ENCODE measurements at places on chromosomes 5 and 9.

DNA sequence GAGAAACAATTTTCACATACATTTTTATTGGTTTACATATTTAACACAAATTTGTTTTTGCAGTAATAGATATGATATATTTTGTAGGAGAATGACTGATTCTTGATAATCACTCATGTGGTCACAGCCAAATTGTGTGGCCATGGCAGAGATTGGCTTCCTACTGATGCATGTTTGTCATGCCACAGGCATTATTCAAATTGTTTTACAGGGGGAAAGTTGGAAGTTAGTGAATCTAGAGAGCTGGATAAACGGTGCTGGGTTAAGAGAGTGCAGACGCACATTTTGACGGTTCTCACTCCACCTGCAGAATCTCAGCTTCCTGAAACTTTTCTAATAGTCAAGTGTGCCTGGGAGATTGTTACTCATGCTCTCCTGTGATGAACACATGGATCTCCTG, 91.1 kb upstream of the FBN2 start:
- no peak for DNase-seq

DNA sequence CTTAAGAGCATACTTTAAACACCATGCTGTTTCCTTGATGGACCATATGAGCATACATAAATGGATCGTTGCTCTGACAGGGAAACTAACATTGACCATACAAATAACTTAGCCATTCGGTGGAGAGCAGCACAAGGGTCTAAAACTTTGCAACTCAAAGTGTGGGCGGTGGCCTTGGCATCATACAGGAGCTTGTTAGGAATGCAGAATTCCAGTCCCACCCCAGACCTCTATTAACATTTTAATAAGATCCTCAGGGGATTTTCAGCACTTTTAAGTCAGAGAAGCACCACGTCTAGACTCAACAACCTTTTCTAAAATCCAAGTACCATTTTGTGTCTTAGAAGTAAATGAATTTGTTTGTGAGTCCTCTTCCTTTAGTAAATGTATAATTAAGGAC, 260.9 kb downstream of the EBF1 start:
- no peak for DNase-seq

- no peak for DNase-seq
These were observed 7.6 kb downstream of the C9orf72 start for GRCh38 chr9:27565696-27566095.

DNA sequence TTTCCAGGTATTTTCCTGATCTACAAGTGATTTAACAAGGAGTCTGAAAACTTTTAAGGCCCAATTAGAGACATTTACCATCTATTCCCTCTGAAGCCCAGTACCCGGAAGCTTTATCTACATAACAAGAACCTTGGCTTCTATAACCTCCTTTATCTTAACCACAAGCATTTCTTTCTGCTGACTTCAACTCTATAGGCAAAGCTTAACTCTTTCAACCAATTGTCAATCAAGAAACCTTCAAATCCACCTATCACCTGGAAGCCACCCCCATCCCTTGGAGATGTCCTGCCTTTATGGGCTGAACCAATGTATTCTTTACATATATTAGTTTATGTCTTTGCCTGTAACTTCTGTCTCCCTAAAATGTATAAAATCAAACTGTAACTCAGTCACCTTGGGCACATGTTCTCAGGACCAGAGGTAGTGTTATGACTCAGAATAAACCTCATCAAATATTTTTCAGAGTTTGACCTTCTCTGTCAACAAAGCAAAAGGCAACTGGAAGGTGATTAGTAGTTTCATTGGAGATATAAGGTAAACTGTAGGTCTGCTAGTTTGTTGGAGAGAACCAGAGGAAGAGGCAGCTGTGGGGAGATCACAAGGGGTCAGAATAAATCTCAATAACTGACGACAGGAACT, 13.0 kb upstream of the RIMOC1 start:
- DNase-seq = no peak

- DNase-seq = no peak
These were observed 311.1 kb downstream of the CDH18 start for GRCh38 chr5:19676895-19677294.

DNA sequence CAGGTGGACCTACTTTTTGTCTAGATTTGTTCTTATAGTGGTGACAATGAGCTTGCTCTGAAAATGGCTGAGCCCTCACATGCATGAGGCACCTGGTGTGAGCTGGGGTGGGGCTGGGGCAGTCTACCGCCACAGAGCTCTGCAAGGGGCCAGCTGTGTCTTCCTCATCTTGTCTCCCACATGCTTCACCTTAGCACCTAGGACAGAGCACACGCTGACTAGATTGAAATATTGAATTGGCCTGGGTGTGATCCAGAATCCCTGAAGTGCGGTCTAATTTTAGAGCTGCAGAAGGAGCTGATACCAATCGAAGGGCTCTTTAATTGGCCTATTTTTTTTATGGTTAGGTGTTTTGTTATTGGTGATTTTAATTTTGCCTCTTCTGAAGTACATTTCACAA, 126.1 kb upstream of the NFIB start:
- DNase-seq = no peak

DNA sequence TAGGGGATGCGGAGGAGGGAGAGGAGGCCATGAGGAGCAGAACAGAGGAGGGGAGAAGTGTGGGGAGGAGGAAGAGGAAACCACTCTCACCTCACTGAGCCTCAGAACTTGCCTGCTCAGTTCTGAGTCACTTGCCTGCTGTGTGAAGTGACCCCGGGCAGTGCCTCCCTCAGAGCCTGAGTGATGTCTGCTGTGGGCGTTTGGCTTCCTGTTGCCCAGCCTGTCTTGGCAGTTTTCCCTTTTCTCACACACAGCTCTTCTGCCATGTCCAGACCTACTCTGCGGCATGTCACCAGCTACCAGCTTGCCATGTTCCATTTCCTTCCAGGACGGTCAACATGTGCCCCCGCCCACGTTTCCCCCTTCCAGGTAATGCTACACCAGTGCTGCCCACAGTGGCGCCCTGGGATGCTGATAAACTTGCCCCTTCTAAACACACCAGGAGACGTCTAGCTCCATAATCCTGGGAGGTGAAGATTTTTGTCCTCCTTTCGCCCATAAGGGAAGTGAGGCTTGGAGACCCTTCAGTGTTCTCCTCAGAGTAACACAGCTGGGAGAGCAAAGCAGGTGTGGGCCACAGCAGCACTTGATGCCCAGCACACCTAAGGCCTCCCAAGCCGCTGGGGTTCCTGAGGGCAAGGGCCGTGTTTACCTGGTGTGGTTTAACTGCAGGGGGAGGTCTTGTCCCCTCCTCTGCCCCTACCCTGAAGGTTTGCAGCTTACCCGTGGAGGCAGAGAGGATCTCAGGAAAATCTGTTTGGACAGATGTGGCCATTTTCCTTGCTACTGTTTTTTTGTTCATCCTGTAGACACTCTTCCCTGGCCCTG, 63.8 kb upstream of the RNF130 start:
- no peak for DNase-seq

- no peak for DNase-seq
These were observed 356.4 kb downstream of the EFNA5 start for GRCh38 chr5:107314330-107314729.

- no peak for DNase-seq
These were observed 10.2 kb upstream of the ERMP1 start for GRCh38 chr9:5842929-5843793.

DNA sequence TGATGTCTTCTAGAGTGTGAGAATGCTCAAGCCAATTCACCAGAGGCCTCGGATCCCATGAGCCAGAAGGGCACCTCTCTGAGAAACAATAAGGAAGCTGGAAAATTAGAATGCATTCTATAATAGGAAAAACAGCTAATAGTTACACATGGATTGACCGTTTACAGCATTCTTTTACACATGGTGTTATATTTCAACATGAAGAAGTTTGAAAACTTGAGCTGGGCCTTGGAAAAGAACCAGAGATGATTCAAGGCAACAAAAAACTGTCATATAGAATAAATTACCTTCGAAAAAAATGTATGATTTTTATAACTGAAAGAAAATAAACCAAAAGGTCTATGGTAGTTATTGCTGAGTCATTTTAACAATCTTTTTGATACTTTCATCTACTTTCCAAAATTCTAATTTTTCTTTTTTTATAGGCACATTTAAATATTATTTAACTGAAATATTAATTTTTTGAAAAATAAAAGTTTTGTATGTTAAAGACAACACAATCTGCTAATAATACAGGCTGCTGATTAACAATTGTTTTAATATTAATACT, 6.2 kb downstream of the SH3TC2 start:
- no peak for DNase-seq

GRCh38 chr9:131656356-131657036, 83.4 kb downstream of the RAPGEF1 start:
- DNase-seq = no peak

DNA sequence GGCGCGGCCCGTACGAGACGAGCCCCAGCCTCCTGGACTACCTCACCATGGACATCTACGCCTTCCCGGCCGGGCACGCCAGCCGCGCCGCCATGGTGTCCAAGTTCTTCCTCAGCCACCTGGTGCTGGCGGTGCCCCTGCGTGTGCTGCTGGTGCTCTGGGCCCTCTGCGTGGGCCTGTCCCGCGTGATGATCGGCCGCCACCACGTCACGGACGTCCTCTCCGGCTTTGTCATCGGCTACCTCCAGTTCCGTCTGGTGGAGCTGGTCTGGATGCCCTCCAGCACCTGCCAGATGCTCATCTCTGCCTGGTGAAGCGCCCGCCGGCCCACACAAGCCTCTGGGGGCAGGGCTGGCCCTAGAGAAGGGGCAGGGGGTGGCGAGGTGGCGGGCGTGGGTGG, 18.5 kb downstream of the PLPP7 start:
- no peak for DNase-seq

DNA sequence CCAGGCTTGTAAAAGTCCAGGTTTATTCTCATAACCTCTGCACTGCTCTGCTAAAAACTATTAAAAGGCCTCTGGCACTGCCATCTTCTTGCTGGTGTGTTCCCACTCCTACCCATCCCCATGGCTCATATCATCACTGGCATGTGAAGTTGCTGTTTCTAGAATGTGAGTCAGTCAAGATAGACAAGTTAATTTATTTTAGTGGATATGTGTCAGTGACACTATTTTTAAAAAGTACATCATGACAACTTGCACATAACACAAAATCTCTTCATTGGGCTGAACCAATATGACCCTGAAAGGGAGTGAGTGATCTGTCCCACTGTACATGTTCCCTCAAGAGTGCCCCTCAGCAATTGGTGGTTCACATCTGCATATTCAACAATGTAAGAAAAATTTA, 299.7 kb downstream of the NFIB start:
- DNase-seq = no peak

- peak; percentile 40 for DNase-seq
These were observed at the start of the genes ITGA1 and PELO for GRCh38 chr5:52787600-52788504. Gene ITGA1 (plus strand): TSS chr5:52787916. CDS start chr5:52788354, 438 bp downstream. Gene PELO (plus strand): TSS chr5:52787916. CDS start chr5:52800395, 12,479 bp downstream.

DNA sequence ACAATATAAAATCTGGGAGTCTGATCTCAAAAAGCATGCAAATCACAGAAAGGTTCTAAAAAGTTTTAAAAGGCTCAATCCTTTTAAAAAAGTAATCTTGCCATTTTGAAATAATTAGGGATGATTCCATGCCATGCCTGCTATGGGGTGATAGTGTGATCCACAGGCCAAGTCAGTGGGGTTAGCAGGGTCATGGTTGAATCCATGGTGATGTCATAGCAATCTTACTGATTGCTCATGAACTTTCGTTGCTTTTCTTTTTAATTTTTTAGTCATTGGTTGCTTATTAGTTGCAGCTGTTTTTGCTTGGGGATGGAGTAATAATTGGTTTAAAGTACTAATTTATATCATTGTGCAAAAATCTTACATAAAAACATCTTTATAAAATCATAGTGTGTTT, 485.0 kb downstream of the ENC1 start:
- DNase-seq = no peak

DNA sequence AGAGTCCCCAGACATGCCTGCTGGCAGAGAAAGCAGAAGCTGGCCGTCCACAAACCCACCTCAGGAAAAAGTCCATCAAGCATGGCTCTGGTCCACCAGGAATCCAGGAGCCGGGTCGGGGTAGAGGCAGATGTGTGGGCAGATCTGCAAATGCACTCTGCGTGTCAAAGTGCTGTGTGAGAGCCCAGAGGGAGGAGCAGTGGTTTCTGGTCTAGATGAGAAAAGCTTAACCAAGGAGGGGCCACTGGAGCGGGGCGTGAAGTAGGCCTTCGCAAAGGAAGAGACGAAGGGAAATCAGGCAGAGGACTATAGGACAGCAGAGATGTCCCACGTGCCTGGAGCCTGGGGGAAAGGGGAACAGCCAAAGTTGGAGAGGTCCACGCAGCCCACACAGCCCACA, 40.0 kb downstream of the TTLL11 start:
- DNase-seq = no peak

DNA sequence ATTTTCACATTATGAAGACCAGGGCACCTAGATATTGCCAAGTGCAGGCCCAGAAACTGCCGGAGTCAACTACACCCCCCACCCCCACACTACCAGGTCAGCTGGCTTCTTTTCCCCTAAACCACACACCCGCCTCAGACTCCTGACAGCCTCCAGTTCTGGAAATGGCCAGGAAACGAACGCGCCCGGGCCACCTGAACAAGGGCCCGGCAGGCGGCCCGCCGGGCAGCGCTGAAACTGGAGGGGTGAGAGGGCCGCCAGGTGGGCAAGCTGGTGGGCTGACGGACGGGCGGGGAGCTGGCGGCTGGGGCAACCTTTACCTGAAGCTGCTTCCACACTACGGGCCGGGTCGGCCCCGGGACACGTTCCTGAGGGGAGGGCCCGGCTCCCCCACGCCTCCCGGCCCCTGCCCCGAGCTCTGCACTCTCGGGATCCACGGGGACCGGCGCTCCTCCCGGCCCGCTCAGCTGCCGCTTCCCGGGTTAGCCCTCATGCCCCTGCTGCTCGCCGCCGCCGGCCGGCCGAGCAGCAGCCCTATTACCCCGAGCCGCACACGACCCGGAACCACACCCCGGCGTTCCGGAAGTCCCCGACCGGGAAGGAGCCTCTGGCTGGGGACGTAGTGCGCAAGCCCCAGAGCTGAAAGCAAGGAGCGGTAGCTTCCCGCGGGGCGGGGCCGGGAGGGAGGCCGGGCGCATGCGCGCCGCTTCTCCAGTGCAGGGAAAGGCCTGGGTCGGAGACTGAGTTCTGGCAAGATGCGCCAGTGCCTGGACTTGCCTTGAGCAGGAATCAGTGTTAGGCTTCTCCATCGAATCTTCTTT, at the start of gene MAPKAP1:
MAPKAP1 (minus strand) TSS at position 558 of the 821 bp plus-strand sequence. CDS start 34,634 bp downstream, outside the sequence.
- DNase-seq = peak; percentile 92

DNA sequence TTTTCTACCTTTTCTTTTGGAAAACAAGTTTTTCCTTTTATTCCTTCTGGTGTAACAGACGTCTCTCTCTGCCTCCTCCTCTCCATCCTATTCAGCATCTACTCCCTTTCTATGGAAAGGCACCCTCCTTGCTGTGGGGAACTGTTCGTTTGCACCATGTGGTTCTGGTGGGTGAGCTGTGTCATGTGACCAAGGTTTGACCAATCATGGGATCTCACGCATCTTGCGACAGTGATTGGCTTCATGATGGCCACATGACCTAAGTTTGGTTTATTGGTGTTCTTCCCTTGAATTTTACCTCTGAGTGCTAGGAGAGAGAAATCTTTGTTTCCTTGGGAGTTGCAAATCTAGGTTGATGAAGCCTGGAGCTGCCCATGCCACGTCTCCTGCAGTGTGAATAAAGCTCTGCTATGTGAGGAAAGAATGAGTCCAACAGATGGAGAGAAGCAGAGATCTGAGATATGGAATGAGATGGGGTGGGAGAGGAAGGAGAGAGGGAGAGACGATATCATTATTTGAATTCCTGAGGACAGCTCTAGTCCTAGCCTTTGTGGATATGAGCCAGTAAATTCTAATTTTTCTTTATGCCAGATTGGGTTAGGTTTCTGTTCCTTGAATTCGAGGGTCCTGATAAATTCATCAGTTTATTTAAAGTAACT, 178.8 kb upstream of the IL12B start:
- no peak for DNase-seq
